ENCODE measurements at places on chromosomes 5 and 9.

DNA sequence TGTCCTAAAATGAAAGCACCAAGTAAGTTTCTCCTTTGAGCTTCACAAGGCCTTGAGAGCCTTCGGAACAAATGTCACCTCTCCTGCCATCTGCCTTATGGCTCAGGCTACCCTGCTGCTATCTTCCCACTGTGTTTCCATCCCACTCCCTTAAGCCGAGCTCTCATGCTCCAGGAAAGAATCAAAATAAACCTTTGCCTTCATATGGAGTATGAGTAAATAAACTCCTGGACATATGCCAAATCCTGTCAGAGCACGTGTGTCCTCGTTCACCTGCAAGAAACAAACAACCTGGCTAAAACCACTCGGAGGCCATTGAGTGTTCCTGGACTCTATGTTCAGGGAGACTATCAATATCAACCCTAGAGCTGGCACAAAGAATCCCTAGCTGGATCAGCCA is 122.3 kb upstream of the CCDC112 start:
- DNase-seq = no peak

GRCh38 chr5:139566611-139567010 is 5.5 kb downstream of the UBE2D2 start:
- no peak for DNase-seq

DNA sequence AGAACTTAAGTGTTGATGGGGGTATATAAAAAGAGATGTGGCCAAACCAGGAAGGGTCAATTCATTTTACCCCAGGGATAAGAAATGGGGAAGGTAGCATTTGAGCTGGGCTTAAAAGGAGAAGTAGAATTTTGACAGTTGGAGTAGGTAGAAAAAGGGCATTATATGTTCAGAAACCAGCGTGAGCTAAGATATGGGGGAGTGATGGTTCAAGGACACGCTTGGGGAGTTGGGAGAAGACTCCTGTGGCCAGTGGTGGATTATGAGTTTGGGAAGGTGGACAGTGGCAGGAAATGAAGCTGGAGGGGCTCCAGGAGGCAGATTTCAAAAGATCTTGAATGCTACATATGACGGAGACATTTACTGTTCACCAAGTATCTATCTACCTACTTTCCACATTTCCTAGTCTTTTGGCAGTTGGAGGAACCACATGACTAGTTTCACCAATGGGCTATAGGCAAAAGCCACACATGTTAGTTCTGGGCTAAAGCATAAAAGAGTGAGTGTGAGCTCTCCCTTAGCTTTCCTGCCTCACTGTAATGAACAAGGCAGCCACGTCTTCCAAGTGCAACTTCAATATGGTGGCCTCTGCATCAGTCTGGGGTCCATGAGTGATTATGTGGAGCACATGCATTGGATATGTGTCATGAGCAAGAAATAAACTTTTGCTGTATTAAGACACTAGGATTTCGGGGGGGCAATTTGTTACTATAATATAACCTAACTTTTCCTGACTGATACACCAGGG is 15.7 kb upstream of the GSN start:
- no peak for DNase-seq

- DNase-seq = no peak
Observed at GRCh38 chr5:110361471-110361870, 365.0 kb downstream of the TMEM232 start.

- no peak for DNase-seq
Observed at GRCh38 chr9:15157381-15157780, 149.6 kb downstream of the TTC39B start.

- DNase-seq = no peak
Observed at GRCh38 chr5:143153332-143154119, 250.0 kb downstream of the NR3C1 start.

DNA sequence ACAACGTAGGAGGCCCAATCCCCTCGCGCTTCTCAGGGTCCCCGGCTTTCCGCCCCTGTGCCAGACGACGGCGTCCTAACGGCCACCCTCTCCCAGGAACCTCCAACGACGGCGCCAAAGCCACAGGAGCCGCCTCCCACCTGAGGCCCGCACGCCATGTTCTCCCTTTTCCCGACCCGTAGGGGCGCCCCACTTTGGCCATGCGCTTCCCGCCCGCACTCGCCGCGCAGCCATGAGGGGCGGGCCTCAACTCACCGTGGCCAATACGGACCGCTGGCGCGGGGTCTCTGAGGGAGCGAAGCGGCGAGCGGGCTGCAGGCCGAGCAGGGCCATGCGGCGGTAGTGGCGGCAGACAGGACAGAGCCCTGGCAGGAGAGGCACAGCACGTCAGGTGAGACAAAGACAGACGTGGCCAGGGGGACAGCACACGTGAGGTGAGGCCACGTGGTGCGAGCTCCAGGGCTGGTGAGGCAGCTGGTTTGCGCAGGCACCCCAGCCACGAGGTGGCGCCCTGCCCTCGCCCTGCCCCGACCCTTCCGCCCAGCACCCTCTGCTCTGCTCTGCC is 1005.5 kb upstream of the PTPRD start:
- DNase-seq = no peak

DNA sequence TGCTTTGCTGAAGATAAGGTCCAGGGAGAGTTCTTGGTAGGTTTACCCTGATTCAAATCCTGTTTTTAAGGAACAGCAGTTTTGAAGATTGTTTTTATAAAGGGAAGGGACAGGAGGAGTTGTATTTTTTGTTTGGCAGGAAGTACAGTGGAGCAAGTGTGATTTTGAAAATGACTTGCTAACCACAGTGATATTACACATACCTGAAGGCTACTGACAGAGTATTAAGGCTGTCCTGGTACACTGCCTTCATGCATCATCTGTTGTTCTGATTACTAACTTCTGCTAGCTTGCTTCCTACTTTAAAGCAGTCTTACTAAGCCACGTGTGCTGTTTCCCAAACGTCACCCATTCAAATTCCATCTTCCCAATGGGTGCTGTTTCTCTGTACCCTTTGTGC is 559.5 kb upstream of the SGCD start:
- DNase-seq = no peak

DNA sequence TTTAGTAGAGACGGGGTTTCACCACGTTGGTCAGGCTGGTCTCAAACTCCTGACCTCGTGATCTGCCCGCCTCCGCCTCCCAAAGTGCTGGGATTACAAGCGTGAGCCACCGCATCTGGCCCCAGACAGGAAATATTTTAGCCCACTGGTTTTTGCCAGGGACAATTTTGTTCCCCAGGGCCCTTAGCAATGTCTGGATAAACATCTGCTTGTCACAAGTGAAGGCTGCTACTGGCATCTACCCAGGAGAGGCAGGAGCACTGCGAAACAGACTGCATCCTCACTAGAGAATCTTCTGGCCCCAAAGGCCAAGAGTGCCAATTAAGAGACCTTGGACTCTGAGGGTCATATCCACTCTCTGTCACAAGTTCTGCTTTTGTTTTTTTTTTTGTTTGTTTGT is 2.4 kb upstream of the TPRN start:
- DNase-seq = no peak

- no peak for DNase-seq
Observed at GRCh38 chr9:37897665-37898064, 6.3 kb downstream of the SLC25A51 start.

DNA sequence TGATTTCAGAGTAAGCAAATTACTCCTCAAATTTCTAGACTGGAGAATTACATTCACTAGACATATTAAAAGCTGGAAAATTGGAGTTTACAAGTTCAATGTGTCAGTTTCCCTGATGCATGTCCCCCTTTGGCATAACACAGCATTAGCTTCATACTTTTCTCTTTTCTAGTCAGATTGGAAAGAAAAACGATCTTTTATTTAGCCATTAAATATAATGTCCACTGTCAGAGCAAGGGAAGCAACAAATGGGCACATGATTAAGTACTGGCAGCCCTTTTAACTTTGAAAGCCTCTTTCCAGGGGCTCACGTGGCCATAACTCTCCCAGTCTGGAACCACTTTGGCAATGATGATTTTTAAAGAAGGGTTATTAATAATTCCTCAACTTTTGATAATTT is 203.3 kb downstream of the KCNN2 start:
- DNase-seq = no peak

- no peak for DNase-seq
Observed at GRCh38 chr5:14676320-14676719, 11.8 kb downstream of the OTULIN start.

Measured in T-helper 1 cell (primary cell).